ENCODE measurements at places on chromosomes 4 and X.

- DNase-seq, result no peak
These were observed 171.3 kb downstream of the PTTG2 start for GRCh38 chr4:38131371-38132091.

DNA sequence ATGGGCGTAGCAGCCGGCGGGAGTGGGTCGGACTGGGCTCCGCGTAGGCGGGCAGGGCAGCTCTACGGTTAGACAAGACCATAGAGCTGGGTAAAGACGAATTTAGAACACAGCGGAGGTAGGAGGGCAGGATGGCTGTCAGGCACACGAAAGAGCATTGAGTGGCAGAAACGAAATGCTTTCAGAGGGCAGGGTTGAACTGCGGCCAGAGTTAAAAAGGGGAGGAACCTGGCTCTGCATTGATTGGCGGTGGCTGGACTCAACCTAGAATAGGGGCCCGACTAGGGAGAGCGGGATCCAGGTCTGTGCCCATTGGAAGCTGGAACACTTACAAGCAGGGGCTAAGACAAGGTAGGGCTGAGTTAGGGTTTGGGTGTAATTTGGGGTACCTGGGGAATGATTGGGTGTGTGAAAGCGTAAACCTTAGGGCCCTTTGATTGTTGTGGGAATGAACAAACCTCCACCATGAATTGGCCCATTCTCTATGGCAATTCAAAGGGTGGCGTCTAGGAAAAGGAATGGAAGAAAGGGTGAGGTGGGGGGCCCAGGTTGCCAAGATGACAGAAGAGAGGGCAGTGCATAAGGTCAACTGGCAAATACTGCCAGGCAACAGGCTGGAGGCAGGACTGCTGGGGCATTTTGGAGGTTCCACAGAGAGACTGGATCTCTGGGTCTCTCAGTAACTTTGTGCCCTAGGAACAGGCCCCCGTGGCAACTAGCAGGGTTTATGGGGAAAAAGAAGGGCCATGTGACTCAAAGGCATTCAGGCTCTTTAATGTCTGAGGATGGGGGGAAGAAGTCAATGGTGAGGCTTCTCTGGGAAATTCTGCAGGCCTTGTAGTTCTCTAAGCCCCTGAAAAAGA is 911 bp upstream of the ELK1 start:
- DNase-seq, result no peak

GRCh38 chrX:54427837-54428424 is 12.3 kb upstream of the TSR2 start:
- DNase-seq, result no peak

DNA sequence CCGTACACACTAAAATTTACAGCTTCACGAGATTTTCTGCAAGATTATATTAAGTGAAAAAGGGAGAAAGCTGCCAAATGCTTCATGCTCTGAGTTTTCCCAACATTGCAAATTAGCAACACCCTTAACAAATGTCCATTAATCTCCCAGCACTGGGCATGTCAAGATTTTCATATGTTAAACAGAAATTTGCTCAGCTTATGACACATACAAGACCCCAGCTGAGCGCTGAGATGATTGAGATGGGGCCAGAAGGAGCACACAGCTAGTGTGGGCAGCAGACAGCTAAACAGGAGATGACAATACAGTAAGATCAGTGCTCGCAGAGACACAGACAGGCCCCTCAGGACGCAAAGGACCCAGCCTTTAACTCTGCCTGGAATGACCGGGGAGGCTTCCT is 208.8 kb downstream of the STK32B start:
- no peak for DNase-seq

DNA sequence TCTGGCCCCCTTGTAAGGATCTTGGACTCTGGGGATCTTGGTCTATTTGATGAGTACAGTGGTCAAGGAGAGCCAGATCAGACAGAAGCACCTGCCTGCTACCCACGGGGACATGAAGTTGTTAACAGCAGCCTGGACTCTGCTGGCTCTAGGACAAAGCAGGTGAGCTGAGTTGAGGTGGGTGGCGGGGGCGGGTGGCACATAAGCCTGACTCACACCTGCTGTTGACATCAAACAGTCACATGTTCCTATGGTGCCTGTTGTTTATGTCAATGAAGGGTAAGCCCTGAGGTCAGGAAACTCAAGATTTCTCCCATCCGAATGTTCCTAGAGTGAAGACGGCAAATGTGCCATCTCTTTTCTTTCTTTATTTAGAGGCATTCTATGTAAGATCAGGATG is 50.1 kb upstream of the CLNK start:
- DNase-seq, result no peak

- DNase-seq, result no peak
These were observed 651 bp downstream of the NXT2 start for GRCh38 chrX:109537324-109537665.
